Mononuclear cell (primary cell): ENCODE measurements at places on chromosomes 2 and 18. TPM values are rescaled to one million over a fixed set of nuclear protein-coding genes. Genes with fewer than 3 reads are reported as not detected.

ZNF892 gene
- total RNA-seq, result 1.2 TPM

TMEM169 gene
- 0.42 TPM for total RNA-seq

EFEMP1 gene
- 0.42 TPM for total RNA-seq

BABAM2 gene
- 38.4 TPM for total RNA-seq

MLPH gene
- not detected for total RNA-seq

RAPGEF4 gene
- total RNA-seq, result 2.4 TPM

KLF11 gene
- total RNA-seq, result 37.7 TPM

GIGYF2 gene
- 59.7 TPM for total RNA-seq

PKDCC gene
- not detected for total RNA-seq

SEPTIN2 gene
- 218 TPM for total RNA-seq

NIFK gene
- 33.1 TPM for total RNA-seq

LRATD1 gene
- total RNA-seq, result under 0.01 TPM

C2orf76 gene
- total RNA-seq, result 4.8 TPM

TLX2 gene
- 0.10 TPM for total RNA-seq

VPS4B gene
- total RNA-seq, result 40.8 TPM

TMEM247 gene
- not detected for total RNA-seq

NT5C1B gene
- not detected for total RNA-seq

LBX2 gene
- total RNA-seq, result 0.21 TPM

HOXD12 gene
- total RNA-seq, result not detected

NXPH2 gene
- total RNA-seq, result not detected

SPTBN1 gene
- total RNA-seq, result 107 TPM

B3GNT7 gene
- 6.5 TPM for total RNA-seq
